ENCODE measurements at places on chromosomes 6 and 20.

DNA sequence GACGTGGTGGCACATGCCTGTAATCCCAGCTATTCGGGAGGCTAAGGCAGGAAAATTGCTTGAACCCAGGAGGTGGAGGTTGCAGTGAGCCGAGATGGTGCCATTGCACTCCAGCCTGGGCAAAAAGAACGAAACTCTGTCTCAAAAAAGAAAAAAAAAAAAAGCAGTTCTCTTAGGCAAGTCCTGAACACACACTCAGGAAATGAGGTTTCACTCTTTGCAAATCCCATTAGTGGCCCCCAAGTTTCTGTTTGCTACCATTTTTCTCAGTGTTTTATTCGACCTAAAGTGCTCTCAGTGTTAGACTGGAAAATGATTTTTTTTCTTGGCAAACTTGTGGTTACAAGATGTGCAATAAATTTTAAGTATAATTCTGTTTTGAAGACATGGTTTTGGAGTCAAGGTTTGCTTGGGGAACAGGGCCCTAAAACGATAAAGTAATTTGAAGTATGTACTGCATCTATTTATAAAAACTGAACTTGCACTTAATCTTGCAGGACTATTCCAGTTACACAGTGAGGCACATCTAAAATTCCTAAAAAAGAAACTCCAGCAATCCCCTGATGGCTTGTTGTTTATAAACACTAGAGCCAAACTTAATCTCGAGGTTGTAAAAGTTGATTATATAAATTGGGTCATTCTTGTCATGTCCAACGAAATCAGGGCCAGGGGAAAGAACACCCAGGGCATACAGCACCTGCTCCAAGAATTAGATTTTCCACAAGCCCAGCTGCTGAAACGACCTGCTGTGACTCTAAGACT, 42.6 kb downstream of the MAP1LC3A start:
- no peaks in the 10 kb centered on the region for H3K4me1 ChIP-seq
- no peaks in the 10 kb centered on the region for H3K27me3 ChIP-seq
- peak; percentile 26 for DNase-seq
- no peak overlapping the region for H3K27ac ChIP-seq
- peaks cover 5% of the 10 kb centered on the region for H3K36me3 ChIP-seq

DNA sequence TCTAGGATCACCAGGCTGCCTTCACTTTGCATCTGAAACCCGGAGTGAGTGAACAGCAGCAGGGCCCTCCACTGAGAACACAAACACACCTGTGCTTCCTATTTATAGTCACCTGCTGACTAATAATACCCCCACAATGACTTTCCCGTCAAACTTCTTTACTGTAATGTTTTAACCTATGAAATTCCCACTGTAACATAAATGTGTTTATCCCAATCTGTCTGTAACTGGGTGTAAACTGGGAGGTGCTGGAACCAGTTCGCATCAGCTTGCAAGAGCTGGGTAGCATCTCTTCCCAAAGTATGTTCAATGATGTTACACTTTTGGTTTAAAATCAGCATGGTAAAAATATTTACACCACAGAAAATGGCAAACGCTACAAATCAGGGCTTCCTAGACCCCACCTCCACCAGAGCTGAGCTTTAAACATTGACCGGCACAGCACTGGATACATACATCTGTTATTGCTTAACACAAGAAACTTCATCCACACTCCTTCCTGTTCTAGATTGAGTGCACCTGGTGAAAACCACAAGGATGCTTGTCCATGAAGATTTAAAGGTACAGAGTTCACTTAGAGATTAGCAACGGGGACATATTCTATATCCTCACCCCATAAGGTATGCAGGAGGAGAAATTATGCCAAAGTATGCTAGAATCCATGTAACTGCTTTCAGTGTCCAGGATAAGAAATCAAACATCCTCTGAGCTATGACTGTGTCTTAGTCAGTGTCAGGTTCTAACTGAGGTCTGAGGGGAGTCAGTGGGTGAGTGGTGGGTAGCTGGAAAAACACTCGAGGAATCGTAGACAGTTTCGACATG, 79.0 kb downstream of the ALDH8A1 start:
- no peaks in the 10 kb centered on the region for H3K27me3 ChIP-seq
- DNase-seq = no peak
- no peak overlapping the region for H3K4me3 ChIP-seq
- H3K27ac ChIP-seq = no peak overlapping the region
- no peaks in the 10 kb centered on the region for H3K36me3 ChIP-seq
- no peaks in the 10 kb centered on the region for H3K4me1 ChIP-seq

DNA sequence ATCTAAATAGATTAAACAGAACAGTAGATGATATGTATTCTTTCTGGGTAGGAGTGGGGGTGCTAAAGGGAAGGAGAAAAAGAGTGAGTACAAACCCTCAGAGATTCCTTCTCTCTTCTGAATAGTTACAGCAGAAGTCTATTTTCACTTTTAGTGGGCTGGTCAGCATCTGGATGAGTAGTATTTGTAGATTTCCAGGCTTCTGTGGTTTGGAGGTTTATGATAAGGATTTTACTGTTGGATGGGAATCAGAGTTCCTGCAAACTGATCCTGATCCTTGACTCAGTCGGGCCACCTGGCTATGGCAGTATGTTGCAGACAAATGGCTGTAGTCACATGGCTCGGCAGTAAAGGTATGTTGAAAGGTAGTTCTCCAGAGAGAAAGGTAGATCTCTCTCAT, 84.3 kb upstream of the IFNGR1 start:
- peaks cover 4% of the 10 kb centered on the region for H3K4me1 ChIP-seq
- no peaks in the 10 kb centered on the region for H3K27me3 ChIP-seq
- DNase-seq = no peak
- no peak overlapping the region for H3K4me3 ChIP-seq
- no peak overlapping the region for H3K27ac ChIP-seq
- no peaks in the 10 kb centered on the region for H3K36me3 ChIP-seq

DNA sequence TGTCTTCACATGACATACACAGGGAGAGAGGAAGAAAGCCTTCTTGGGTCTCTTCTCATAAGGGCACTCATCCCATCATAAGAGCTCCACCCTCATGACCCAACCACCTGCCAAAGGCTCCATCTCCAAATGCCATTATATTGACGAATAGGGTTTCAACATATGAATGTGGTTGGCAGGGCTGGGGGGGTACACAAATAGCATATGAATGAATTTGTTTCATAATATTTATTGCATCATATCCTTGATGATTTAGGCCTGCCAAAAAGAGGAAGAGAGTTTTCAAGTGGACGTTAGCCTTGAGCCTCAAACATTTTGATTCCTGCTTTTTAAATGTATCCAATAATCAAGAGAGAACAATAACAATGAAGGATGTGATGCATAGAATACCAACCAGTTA, 26.2 kb upstream of the OPRM1 start:
- no peaks in the 10 kb centered on the region for H3K4me1 ChIP-seq
- no peaks in the 10 kb centered on the region for H3K36me3 ChIP-seq
- no peak overlapping the region for H3K4me3 ChIP-seq
- no peak for DNase-seq
- no peaks in the 10 kb centered on the region for H3K27me3 ChIP-seq

- DNase-seq = peak; percentile 49
- peaks cover 17% of the 10 kb centered on the region for H3K4me1 ChIP-seq
- peaks cover 83% of the 10 kb centered on the region for H3K27me3 ChIP-seq
- H3K4me3 ChIP-seq = no peak overlapping the region
- no peaks in the 10 kb centered on the region for H3K36me3 ChIP-seq
Observed at GRCh38 chr20:32528171-32528891, 56.8 kb downstream of the NOL4L start.

DNA sequence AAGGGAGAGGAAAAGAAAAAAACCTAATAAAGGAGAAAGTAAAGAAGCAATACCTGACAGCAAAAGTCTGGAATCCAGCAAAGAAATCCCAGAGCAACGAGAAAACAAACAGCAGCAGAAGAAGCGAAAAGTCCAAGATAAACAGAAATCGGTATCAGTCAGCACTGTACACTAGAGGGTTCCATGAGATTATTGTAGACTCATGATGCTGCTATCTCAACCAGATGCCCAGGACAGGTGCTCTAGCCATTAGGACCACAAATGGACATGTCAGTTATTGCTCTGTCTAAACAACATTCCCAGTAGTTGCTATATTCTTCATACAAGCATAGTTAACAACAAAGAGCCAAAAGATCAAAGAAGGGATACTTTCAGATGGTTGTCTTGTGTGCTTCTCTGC, 70.8 kb upstream of the RNF146 start:
- H3K36me3 ChIP-seq = no peaks in the 10 kb centered on the region
- H3K27ac ChIP-seq = no peak overlapping the region
- no peaks in the 10 kb centered on the region for H3K4me1 ChIP-seq
- H3K27me3 ChIP-seq = no peaks in the 10 kb centered on the region
- no peak overlapping the region for H3K4me3 ChIP-seq

- H3K27ac ChIP-seq = no peak overlapping the region
- H3K4me1 ChIP-seq = no peaks in the 10 kb centered on the region
- no peak overlapping the region for H3K4me3 ChIP-seq
- DNase-seq = no peak
Observed at GRCh38 chr20:45940469-45940868, 6.0 kb downstream of the PCIF1 start.

DNA sequence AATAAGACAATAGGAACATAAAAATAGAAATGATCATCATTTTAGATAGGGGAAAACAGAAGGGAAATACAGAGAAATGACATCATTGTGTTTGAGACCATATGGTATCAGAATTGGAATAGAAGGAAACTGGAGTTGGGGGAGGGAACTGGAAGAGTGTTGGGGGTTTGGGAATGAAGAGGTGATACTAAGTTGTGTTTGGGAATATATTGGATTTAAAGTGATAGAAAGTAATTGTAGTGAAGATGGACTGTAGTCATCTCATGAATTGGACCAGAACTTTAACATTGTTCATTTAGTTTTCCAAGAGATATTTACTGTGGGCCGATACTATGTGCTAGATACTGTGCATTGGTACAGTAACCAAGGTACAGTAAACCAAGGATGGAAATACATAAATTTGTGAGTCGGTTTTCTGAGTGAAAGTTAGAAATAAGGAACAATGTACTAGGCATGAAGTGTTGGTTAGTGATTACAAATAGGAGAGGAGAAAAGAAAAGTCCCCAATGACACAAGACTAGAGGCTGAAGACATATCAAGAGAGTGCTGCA, 32.3 kb downstream of the KCNQ5 start:
- no peak overlapping the region for H3K4me3 ChIP-seq
- no peaks in the 10 kb centered on the region for H3K27me3 ChIP-seq
- no peaks in the 10 kb centered on the region for H3K4me1 ChIP-seq

GRCh38 chr6:54335871-54336270, 27.6 kb downstream of the TINAG start:
- H3K4me1 ChIP-seq = peaks cover 11% of the 10 kb centered on the region
- 0 out of 2 replicates have a peak overlapping the region, but pooled peaks have one; percentile 7 for H3K27ac ChIP-seq
- no peak overlapping the region for H3K4me3 ChIP-seq
- no peaks in the 10 kb centered on the region for H3K36me3 ChIP-seq
- H3K27me3 ChIP-seq = no peaks in the 10 kb centered on the region

DNA sequence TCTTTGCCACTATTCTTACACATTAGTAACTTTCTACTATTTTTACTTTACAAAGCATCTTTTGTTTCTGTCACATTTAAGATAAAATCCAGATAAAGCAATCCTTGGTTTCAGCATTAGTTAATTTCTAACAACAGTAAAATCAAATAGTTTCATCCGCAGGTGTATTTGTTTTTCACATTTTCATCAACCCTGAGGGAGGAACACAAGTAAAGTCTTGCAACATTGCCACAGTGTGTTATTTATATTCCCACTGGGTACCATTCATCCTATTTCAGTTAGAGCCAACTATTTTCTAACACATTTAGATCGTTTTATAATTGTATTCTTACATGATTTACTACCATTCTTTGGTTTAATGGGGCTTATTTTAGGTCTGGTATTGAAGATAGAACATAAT, 908.7 kb upstream of the CITED2 start:
- no peak overlapping the region for H3K4me3 ChIP-seq
- no peaks in the 10 kb centered on the region for H3K27me3 ChIP-seq
- no peak for DNase-seq
- H3K36me3 ChIP-seq = no peaks in the 10 kb centered on the region
- H3K27ac ChIP-seq = no peak overlapping the region

DNA sequence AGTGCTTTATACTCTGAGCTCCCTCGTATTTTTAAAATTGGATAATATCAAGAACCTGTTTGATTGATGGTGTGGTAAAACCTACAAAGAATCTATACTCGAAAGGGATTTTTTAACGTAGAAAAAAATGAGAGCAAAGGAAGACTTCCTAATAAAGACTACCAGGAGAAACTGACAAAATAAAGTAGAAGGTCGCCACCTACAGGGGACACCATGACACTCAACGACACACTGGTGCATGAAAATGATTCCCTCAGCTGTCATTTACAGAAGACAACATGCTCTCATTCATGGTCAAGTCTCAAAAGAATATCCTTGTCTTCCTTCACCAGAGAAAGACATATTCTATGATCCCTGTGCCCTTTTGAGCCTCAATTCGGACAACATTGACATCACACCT, 10.1 kb upstream of the NHSL1 start:
- no peak overlapping the region for H3K27ac ChIP-seq
- H3K27me3 ChIP-seq = no peaks in the 10 kb centered on the region
- H3K36me3 ChIP-seq = no peaks in the 10 kb centered on the region
- DNase-seq = peak; percentile 71
- no peaks in the 10 kb centered on the region for H3K4me1 ChIP-seq
- no peak overlapping the region for H3K4me3 ChIP-seq

DNA sequence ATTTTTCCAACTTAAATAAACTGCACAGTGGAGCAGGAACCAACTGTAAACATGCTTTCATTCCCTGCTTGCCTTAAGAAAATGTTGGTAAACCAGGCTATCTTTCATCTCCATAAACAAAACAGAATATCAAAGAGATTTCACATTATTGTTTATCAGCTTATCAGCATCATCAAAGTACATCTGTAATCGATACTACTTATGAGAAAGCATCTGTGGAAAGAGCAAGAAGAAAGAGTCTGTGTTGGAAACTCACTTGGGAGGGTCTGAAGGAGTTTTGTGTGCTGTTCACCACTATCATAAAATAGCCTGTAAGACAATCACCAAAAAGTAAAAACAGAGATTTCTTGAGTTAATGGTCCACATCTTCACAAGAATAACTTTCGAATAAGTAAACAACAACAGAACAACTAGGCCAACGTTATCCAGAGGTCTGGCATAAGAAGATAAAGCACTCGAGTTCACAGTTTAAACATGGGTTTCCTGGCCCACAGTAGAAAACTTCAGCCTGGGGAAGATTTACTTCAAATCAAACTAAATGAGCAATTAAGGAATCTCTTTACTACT, 47.9 kb downstream of the EPB41L2 start:
- no peak overlapping the region for H3K27ac ChIP-seq
- no peaks in the 10 kb centered on the region for H3K27me3 ChIP-seq
- no peaks in the 10 kb centered on the region for H3K36me3 ChIP-seq
- H3K4me3 ChIP-seq = no peak overlapping the region
- DNase-seq = no peak

DNA sequence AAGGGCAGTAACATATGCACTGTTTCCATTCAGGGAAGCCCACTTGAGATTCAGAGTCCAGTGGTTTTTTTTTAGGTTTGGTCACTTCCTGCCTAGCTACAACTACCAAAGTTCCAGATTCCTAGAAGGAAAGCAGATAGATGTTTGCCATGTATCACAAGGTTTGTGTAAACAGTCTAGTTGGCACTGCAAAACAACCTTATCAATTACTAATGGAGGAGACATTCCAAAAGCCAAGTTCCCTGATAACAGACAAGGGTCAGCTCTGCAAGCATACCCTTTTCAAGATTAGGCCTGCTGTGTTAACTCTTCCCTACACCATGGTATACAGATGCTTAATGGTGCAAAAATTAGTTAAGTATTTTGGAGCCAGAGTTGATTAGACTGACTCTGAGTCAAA, 141.3 kb upstream of the GLP1R start:
- DNase-seq = no peak
- H3K27ac ChIP-seq = no peak overlapping the region
- no peaks in the 10 kb centered on the region for H3K36me3 ChIP-seq
- no peaks in the 10 kb centered on the region for H3K27me3 ChIP-seq
- H3K4me1 ChIP-seq = peaks cover 22% of the 10 kb centered on the region

- H3K36me3 ChIP-seq = no peaks in the 10 kb centered on the region
- no peak overlapping the region for H3K4me3 ChIP-seq
- H3K27ac ChIP-seq = no peak overlapping the region
- no peaks in the 10 kb centered on the region for H3K27me3 ChIP-seq
- H3K4me1 ChIP-seq = no peaks in the 10 kb centered on the region
Observed at GRCh38 chr6:14348389-14348788, 230.8 kb downstream of the CD83 start.

All from SJCRH30 (cell line).